NCI-H748 treated with DMSO at 0.1 percent for 48 hours (cell line): ENCODE measurements at places on chromosomes 7 and 10.

GRCh38 chr10:4043897-4044665 lies 259.1 kb upstream of the KLF6 start:
- DNase-seq: no peak

DNA sequence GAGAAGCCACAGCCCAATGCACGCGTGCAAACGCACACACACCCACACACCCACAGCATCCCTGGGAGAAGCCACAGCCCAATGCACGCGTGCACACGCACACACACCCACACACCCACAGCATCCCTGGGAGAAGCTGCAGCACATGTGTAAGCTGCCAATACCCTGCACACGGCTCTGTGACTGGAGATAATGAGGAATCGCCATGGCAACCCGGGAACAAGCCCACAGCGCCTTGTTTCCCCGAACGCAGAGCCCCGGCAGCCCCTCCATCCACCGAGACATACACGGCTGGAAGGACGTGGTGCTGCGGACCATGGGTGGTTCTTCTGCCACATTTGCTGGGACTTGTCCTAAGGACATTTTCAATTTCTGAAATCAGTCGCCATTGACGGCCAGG lies 221.3 kb downstream of the PTPRN2 start:
- DNase-seq: no peak

DNA sequence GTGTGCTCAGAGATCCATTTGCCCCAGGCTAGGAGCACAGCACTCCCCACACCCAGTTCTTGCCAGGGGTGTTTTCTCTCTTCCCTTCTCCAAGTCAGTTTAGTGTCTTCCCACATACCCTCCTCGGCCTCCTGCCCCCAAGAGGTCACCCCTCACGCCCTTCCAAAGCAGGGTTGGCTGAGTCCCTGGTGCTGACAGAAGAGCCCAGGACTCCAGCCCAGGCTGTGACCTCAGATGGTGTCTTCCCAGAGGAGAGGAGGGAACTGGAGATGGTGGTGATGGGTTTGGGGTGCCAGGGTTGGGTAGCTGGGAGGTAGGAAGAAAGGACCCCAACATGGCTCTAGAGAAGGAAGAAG lies 19.8 kb downstream of the ZNF775 start:
- DNase-seq: no peak

DNA sequence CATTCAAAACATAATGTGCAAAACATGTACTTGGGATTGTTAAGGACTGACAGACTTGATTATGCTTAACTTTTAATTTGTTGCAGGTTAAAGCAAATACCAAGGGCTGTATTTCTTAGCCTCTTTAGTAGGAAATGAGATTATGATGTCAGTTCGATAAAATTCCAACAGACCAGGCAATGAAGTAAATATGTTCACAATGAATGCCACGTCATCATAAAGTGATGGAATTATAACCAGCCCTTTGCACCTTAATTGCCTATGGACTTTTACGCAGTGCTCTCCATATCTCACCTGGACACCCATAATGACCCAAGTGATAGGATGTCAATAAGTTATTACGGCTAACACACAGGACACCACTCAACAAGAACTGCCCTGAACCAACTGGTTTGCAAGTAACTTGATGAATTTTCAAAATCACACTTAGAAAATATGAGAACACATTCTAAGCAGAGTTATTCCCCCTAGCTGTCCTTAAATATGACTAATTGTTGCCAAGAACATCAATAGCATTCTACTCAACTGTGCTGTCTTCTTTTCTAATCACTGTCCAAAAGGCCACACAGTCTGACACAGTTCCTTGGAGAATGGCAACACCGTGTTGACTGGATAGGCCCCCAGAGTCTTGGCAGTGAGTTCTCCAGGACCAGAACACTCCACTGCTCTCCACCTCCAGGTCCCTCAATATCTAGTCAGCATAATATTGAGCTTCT lies 115.0 kb downstream of the CHCHD3 start:
- DNase-seq: no peak

DNA sequence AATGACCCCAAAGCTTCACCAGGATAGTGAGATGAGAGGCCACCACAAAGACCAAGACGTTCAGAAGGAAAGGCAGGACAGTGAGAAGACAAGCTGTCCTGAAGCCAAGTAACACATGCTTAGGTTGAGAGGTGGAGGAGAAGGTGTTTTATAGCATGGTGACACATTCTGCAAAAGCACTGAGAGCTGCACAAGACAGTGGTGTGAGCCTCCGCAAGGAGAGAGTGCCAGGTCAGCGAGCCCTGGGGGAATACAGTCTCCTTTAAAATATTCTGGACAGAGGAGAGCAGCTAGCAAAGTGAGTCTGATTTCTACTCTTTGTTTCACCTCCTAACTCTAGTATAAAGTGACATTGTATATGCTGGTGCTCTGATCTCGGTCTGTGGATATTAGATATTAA lies 68.0 kb upstream of the VKORC1L1 start:
- no peak for DNase-seq

DNA sequence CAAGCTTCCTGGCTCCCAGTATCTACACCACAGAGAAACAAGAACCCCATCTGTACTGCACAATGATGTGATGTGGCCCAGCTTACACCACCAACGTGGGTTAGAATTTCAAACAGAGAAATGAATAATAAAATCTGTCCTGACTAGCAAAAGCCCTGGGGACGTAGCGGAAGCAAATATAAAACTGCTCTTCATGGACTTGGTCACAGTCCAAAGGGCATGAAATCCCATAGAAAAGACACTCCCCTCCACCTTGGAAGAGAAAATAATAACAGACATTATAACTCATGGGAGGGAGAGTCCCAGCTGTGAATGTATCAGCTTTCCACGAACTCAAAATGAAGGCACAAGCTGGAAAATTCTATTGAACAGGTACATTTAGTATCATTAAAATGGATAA lies 205.3 kb upstream of the GALNT17 start:
- DNase-seq: no peak

DNA sequence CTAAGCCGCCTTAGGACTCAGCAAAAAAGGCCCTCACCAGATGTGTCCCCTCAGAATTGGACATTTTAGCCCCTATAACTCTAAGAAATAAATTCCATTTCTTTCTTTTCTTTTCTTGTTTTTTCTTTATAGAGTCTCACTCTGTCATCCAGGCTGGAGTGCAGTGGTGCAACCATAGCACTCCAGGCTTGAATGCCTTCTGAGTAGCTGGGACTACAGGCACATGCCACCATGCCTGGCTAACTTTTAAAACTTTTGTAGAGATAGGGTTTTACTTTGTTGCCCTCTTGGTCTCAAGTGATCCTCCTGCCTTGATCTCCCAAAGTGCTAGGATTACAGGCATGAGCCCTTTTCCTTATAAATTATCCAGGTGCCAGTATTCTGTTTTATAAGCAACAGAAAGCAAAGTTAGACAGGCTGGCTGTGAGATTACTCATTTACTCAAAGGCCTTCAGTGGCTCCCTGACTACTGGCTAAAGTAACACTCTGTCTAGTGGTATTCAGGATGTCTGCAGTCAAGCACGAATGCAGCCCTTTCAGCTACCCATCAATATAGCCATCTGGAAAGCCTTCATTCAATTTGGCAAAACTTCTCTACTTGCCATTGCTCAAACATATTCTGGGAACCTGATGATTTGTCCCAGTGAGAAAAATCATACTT lies 128.6 kb downstream of the ICA1 start:
- DNase-seq: no peak

- DNase-seq: no peak
These were observed 146.7 kb upstream of the COL1A2 start for GRCh38 chr7:94247970-94248369.

GRCh38 chr10:117688358-117688757 lies 145.8 kb downstream of the EMX2 start:
- DNase-seq: no peak

DNA sequence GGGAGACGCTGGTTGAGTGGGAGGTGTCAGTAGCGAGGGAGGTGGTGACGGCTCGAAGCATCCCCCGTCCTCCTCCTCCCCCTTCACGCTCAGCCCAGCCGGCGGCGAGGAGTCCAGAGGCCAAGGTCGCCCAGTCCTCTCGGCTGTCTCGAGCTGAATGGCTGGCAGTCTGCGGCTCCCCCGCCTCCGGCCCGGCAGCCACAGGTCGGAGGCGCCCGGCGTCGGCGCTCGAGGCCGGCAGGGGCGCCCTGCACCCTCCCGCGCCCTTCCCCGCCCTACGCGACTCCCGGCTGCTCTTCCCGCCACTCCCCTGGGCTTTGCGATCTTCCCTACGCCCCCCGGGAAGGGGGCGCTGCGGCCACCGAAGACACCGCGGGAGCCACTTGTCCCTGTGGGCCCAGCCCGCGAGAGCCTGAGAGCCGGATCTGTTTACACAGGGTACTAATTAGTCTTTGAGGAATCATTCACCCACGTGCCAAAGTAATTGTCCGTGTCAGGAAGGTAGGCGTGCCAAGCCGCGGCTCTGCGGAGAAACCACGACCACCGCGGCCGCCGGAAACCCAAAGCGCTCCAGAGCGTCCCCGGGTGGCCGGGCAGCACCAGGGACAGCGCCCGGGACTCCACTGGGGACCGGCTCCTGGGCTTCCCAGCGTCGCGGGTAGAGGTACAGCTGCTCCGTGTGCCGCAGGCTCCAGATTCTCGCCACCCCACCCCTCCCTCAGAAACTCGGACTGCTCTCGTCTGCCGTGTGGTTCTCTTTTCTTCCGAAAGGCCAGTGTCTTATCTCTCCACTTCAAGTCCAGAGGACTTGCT lies at the start of gene NXPH1:
Gene NXPH1, plus strand, starts transcription at position 133 of the 813 bp plus-strand sequence.
- peak; percentile 63 for DNase-seq

DNA sequence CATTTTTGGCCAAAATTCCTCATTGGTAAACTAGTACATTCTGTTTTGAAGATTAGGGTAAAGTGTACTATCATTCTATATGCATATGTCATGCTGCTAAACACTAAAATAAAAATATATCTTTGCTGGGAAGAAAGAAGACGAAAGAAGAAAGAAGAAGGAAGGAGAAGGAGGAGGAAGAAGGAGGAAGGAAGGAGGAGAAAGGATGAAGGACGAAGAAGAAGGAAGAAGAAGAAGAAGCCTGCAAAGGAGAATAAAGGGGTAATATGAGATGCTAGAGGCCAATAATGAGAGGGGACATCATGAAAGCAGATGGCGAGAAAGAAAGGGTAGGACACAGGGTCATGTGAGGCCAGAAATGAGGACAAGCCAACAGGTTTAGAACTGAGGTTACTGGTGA lies 8.0 kb downstream of the SLC25A13 start:
- DNase-seq: no peak

DNA sequence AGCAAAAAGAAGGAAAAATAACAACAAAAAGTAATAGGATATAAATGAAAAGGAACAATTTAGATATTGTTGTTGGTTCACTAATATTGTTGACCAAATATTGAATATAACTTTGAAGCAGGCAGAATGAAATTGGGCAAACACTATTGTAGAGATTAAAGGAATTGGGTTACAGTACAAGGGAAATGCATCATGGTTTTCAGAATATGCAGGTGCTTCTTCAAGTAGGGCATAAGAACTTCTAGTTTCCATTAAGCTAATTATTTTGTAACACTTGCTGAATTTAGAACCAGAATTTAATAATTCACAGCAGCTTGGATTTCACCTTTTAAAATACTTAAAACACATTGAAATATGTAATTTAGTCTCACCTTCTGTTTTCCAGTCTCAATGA lies 36.5 kb downstream of the RPA3 start:
- DNase-seq: no peak

- no peak for DNase-seq
These were observed 11.7 kb downstream of the STAM start for GRCh38 chr10:17655567-17656146.

DNA sequence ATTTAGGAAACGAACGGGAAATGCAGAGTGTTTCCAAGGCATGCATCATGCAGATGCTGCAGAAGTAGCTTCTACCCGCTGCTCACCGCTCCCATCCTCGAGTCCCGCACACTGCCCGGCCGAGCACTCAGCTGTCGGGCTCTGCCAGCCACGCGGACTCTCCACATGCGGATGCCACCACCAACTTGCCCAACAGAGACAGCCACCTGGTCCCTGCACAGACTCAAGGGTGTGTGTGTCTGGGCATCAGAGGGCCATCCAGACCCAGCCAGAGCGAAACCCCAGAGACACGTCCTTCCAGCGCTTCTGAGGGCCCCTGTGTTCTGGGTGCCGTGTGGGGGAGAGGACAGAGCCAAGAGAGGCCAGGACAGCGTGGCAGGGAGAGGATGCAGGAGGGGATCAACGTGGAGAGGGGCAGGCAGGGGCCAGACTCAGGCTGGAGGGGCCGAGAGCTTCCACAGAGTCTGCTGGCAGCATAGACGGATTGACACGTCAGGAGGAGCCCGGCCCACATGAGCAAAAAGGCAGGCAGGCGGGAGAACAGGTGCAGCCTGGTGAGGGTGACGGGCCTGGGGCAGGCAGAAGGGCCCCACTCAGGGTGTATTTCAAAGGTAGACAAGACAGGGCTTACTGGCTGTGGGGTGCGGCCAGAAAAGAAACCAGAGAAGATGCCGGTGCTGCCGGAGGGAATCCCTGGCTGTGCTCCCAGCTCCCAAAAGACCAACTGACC lies 18.3 kb downstream of the GPER1 start:
- DNase-seq: no peak

DNA sequence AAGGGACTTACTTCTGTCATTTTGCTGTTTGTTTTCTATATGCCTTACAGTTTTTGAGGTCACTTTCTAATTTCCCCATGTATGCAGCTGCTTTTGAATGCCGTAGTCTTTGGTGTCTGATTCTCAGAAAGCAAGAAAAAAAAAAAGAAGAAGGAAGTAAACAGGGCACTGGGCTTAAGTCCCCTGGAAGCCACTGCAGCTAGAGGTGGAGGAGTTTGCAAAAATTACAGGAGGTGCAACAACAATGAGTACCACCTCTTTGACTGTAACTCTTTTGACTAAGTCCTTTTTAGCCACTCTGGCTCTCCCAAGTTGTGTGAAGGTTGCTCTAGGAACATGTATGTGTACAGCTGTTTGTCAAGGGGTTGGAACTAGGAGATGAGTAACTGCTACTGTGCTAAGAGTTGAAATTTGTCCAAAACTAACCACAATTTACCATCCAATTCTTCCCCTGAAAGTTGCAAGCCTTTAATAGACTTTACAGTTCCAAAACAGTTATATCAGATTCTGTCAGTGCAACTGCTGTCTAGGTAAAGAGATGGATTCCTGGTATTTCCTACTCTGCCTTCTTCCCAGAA lies 588.0 kb upstream of the LRRN3 start:
- DNase-seq: no peak

DNA sequence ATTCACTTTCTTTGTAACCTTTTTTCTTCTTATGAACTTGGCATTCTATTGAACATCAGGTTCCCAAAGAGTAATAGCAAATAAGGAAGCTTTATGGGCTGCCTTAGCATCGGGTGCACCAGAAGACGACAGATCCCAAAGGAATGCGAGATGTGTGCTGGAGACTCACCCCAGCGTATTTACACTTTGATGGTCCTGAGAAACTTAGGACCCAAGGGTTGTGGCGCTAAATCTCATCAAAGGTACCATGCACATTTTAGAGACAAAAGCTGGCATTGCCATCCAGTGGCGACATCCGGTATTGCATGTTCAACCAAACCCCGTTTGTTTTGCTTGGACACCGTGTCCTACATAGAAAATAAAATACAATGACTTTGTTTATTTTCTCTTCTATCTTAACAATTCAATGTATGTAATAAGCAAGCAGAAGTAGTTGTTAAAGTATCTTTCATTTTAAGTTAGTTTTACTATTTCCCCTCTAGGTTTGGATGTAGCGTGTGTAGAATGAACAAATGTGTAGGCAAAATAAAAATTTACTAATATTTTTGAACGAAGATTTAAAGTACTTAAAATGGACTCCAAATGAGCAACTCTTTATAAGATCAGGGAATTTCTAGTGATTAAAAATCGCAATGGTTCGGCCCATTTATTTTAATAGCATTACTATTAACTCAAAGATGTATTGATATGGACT lies 1154.8 kb downstream of the GATA3 start:
- no peak for DNase-seq
